Cardiac fibroblast (primary cell): ENCODE measurements at places on chromosomes 5 and 9.

DNA sequence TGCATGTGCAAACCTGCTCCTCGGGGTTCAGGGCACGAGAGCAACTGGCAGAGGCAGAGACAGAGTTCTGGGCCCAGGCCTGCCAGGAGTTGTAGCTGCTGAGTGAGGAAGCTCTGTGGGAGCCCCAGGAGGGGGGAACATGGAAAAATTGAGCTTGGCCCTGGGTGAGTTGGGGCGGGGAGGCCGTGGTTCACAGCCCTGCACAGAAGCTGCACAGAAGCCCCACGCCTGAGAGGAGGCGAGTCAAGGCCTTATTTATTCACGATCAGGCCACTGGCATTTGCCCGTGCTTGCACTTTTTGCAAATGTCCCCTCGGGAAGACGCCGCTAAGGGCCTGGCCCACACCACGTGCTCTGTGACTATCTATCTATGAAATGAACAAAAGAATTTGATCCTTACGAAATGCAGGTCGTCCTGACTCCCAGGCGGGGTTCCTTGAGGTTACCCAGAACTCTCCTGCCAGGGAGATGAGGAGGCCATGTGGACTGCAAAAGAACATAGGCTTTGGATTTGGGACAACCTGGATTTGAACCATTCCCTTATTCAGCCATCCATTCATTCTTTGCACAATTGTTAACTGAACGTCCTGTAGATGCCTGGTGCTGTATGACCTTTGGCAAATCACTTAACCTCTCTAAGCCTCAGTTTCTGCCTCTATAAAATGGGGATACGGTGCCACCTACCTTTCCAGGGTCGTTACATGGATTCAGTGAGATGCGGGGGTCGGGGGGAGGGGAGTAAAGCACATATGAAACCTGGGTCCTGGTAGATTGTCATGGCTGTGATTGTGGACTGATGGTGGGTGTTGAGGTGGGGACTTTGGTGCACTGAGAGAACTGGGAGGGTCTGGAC, 17.9 kb downstream of the COL27A1 start:
- no peak for DNase-seq

- DNase-seq: no peak
Measured at GRCh38 chr9:3514786-3515185, 11.0 kb downstream of the RFX3 start.

DNA sequence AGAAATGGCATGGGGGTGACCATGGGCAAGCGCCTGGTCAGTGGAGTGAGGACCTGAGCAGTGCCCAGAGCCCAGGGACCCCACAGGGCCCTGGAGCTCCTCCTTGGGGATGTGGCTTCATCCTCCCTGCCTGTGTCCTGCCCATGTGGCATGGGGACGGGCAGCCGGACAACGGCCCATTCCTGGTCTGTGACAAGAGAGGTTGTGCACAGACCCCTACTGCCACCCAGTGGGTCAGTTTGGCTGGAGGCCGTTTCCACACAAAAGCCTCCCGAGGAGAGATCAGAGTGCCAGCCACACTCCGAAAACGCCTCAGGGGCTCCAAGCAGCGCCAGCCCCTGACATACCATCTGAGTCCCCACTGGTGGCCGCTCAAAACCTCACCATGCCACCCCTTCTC, 19.8 kb downstream of the SLC6A18 start:
- DNase-seq: no peak

GRCh38 chr5:143200781-143201398, 202.6 kb downstream of the NR3C1 start:
- DNase-seq: peak; percentile 87

GRCh38 chr5:175573493-175574269, 84.2 kb upstream of the HRH2 start:
- no peak for DNase-seq

GRCh38 chr9:128899566-128900322, 17.8 kb downstream of the LRRC8A start:
- no peak for DNase-seq

DNA sequence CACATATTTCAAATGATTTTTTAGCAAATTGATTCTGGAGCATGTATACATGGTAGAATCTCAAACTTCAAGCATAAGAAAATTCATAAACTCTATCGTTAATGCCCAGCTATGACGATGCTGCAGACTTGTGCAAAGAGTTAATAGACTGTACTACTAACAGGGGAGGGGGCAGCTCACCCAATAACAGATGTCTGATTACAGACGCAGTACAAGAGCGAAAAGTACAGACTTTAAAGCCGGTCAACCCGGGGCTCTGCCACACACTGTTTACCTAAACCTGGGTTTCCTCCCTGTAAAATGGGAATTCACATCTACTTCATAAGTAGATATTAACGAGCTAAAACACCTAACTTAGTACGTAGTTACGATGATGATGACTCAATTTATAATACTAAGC, 651 bp downstream of the TRIM23 start:
- no peak for DNase-seq

DNA sequence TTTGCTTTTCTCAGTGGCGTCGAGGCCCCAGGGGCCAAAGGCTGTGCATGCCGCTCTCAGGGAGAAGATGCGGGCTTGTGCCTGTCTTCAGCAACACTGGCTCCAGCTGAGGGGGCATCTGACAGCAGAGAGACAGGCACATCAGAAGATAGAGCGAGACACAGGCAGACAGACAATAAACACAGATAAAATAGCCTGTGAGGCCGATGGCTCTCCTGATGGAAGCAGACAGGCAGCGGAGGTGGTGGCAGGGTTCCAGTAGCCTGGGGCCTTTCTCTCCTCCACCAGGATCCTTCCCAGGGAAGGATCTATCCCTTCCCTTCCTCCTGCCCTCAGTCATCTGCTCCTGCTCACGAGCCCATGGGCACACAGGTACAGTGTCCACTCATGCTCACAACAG, 16.6 kb upstream of the UNC5A start:
- DNase-seq: no peak

DNA sequence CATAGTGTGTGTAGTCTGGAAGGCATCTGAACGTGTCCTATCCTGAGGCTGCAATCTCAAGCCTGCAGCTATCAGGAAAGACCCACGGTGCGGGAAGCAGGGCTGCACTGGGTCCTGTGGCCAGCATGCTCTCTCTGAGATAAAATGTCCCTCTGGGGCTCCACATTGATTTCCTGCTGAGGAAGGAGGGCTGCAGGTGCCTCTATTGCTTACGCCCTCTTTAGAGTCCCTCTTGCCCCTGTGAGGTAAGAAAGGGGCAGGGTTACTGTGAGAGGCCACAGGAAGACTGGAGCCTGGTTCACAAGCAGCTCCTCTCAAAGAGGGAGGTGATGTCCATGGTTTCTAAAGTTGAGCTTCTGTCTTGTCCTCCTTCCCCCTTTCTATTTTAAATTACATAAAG, 299.9 kb upstream of the RFX3 start:
- no peak for DNase-seq

DNA sequence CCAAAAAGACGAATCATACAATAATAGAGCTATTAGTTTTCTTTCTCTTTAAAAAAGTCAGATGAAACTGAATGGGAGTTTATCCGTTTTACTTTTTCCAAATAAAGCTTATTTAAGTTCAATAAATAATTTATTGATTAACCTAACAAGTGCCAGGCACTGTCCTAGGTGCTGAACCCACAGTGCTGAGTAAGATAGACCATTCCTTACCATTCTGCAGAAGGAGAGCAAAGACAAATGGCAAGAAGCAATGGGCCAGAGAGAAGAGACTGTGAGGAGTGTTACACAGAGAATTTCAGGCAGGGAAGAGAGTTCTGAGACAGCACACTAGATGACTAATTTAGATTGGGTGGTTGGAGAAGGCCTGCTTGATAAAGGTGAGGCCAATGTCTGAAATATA, 127.2 kb downstream of the AUH start:
- DNase-seq: peak; percentile 7

GRCh38 chr9:89972535-89972934, 367.7 kb downstream of the GADD45G start:
- no peak for DNase-seq

- no peak for DNase-seq
Measured at GRCh38 chr5:133361922-133362321, 250.4 kb downstream of the FSTL4 start.

- no peak for DNase-seq
Measured at GRCh38 chr9:114202396-114202795, 47.1 kb downstream of the COL27A1 start.

DNA sequence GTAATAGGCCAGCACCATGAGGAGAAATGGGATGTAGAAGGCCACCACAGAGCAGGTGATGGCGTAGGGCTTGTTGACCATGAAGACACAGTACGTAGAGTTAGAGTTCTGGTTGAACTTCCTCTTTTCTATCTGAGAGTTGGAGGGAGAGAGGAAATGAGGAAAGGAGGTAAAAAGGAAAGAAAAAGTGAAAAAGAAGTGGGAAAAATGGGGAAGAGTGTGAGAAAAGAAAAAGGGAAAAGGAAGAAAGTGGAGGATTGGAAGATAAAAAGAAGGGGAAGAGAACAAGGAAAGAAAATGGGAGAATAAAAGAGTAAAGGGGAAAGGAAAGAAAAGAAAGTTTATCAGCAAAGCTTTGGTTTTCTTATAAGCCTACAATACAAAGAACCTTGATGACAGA, 126.1 kb downstream of the FBXO38 start:
- no peak for DNase-seq

DNA sequence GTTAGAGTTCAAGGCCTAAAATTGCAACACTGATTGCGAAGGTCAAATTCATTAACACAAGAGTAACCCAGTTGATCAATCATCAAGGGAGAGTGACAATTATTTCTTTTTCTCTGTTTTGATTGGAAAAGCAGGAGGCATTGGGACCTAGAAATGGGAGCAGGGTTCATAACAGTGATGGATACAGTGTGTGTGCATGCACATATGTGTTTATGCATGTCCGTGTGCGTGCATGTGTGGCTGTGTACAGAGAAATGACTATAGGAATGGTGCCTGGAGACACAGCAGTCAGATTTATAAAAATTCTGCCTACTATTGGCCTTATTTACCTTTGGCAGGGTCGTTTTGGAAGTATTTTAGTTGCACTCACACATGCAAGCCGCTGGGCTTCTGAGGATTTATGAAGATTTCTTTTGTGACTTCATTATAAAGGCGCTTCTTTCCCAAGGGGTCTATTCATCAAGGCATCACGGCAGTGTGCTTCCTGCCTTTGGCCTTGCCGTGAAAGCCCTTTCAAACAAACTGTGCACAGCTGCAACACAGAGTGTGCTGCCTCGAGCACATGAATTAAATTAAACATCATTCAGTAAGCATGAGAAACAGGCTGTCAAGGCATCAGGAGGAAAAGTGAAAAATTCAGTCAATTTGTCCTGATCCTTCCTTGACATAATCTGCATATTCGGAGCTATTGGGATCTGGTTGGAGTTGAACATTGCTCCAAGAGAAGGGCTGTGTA, 122.8 kb upstream of the PUM3 start:
- no peak for DNase-seq

- DNase-seq: no peak
Measured at GRCh38 chr5:80502800-80503199, 14.9 kb downstream of the FAM151B start.

DNA sequence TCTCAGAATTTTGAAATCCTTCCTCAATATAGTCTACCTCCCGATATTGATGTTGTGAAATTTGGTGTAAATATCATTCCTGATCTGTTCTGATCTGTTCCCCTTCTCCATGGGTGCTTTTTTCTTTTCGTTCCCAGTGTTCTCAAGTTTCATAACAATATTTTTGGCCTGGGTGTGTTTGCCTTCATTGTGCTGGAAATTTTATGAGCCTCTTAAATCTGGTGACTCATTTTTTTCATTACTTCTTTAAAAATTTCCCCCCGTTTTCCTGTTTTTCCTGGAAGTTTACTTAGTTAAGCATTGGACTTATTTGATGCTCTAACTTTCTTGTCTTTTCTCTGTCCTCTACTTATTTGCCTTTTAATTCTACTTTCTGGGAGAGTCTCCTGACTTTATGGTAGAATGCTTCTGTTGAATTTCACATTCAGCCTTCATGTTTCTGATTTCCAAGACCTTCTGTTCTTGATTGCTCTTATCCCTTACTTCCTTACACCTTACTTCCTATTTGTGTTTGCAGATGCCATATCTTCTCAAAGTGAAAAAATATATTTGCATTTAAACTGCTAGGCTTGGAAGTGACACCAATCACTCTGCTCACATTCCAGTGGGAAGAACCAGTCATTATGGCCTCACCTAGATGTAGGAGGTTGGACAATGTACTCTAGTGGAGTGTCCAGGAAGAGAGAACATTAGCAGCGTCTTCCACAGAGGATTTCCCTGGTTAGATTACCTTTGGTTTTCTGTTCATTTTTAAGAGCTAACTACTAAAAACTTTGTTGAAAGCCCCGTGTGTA, 441.9 kb downstream of the ARHGEF28 start:
- no peak for DNase-seq

GRCh38 chr5:10118150-10118549, 131.5 kb downstream of the ATPSCKMT start:
- DNase-seq: no peak

DNA sequence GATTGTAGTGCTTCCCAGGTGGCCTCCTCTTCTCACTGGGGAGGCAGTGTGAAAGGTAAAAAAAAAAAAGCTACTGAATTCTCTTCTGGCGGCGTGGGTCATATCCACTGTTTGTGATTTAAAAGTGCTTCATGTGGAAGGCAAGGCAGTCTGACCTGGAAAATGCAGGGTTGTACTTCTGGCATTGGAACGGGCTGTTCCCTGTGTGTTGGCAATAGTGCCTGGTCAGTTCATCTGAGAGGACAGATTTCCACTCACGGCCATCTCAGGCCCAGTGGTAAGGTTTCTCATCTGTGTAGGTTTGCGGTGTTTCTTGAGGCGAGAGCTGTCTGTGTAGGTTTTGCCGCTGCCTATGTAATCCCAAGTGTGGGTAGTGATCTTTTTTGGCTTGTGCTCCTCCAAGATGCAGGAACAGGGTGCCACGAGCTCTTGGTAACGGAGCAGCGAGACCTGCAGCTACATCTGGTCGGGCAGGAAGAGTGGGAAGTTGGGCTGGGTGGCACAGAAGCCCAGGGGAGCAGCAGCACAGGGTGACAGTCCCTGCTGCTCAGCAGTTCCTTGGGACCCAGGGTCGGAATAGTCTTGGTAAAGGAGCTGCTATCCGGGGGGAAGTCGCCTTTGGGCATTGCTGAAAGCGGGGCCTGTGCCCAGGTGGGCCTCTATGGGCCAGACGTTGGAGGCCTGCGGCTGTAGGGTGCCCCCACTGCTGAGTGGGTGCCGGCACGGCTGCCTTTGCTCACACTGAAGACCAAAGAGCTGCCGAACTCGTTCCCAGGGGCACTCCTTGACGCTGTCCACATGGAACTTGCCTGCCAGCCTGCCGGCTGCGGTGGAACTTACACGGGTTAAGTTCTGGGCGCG, 11.2 kb downstream of the RCL1 start:
- no peak for DNase-seq
